ENCODE measurements at places on chromosomes 3 and 15.

GRCh38 chr3:43059456-43059855 lies 46.4 kb downstream of the POMGNT2 start:
- H3K27me3 ChIP-seq, result peaks cover 3% of the 10 kb centered on the region
- H3K27ac ChIP-seq, result no peak overlapping the region

DNA sequence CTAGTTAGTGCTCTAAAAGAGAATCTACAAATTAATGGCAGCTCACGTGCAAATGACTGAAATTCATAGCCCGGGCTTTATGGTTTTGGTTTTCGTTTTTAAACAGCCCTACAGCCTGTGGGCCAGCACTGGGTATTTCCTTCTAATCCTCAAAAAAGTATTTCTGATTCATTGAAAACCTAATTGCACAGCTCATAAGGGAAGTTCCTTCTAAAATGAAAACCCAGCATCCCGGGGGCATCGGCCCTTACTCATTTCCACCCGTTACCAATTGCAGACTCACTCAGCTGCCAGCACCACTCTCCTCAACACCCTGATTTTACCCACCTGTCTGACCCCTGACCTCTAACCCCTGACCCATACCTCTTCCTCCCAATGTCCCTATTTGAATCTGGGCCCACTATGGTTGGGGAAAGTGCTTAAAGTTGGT lies 59.5 kb upstream of the ZNF148 start:
- H3K36me3 ChIP-seq, result no peaks in the 10 kb centered on the region
- no peaks in the 10 kb centered on the region for H3K4me1 ChIP-seq
- no peak overlapping the region for H3K27ac ChIP-seq
- DNase-seq, result no peak
- H3K27me3 ChIP-seq, result no peaks in the 10 kb centered on the region

DNA sequence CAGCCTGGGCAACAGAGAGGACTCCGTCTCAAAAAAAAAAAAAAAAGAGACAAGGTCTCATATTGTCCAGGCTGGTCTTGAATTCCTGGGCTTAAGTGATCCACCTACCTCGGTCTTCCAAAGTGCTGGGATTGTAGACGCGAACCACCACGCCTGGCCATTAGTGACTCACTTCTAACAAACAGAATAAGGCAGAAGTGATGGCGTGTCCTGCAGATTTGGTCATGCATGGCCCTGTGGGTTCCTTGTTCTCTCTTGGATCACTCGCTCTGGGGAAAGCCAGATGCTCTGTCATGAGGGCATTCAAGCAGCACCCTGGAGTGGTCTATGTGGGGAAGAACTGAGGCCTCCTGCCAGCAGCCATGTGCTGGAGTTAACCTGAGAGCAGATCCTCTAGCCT lies 27.4 kb upstream of the TJP1 start:
- H3K4me3 ChIP-seq, result no peak overlapping the region
- H3K36me3 ChIP-seq, result no peaks in the 10 kb centered on the region
- H3K27ac ChIP-seq, result no peak overlapping the region
- no peaks in the 10 kb centered on the region for H3K27me3 ChIP-seq

DNA sequence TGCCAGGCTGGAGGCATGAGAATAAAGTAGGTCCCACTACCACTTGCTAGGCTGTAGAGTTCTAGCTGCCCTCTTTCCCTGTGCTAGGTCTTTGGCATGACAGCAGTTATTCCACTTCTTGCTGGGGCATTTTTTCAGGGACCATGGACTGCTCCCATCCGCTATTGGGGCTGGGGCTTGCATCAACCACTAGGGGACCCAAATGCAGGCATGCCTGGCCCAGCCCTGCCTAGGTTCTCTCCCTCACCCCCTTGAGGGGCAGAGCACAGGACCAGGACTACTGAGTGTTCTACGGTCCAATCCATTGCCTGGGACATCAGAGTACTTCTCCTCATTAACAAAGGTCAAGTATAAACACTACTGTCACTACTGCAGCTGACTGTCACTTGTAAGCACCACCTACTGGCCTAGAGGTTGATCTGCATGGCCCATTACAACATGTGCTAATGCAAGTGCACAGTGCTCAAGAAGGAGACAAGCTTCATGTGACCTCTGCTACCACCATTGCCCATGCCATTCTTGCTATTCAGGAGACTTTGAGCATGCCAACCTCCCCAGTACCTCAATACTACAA lies 270.5 kb downstream of the MBNL1 start:
- H3K27me3 ChIP-seq, result peaks cover 7% of the 10 kb centered on the region
- H3K4me1 ChIP-seq, result no peaks in the 10 kb centered on the region
- H3K4me3 ChIP-seq, result no peak overlapping the region
- H3K27ac ChIP-seq, result no peak overlapping the region
- DNase-seq, result no peak

DNA sequence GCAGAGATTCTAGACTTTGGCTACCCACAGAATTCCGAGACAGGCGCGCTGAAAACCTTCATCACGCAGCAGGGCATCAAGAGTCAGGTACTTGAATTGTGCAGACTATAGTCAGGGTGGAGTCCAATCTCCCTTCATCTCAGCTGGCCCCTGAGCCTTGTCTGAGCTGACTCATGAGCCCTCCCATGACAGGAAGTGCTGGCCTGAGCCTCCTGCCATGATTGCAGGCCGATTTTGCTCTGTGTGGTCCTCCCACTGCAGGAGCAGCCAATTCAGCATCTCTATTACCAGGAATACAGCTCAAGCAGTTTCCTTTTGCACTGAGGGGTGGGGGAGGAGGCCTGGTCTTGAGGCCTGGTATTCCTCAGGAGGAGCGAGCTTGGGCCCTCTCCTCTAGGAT lies 5.5 kb downstream of the AP2M1 start:
- DNase-seq, result no peak
- H3K27ac ChIP-seq, result no peak overlapping the region
- peaks cover 31% of the 10 kb centered on the region for H3K4me1 ChIP-seq
- H3K4me3 ChIP-seq, result no peak overlapping the region
- peaks cover 75% of the 10 kb centered on the region for H3K36me3 ChIP-seq

- peaks cover 32% of the 10 kb centered on the region for H3K4me1 ChIP-seq
- no peaks in the 10 kb centered on the region for H3K36me3 ChIP-seq
- DNase-seq, result no peak
- peak overlapping the region; percentile 73 for H3K4me3 ChIP-seq
- no peak overlapping the region for H3K27ac ChIP-seq
- peaks cover 25% of the 10 kb centered on the region for H3K27me3 ChIP-seq
Observed at GRCh38 chr3:194396859-194397756, 2.0 kb downstream of the GP5 start.

- H3K4me3 ChIP-seq, result no peak overlapping the region
- H3K36me3 ChIP-seq, result no peaks in the 10 kb centered on the region
- H3K4me1 ChIP-seq, result no peaks in the 10 kb centered on the region
- DNase-seq, result no peak
- no peak overlapping the region for H3K27ac ChIP-seq
Observed at GRCh38 chr3:132803889-132804288, 81.7 kb upstream of the NPHP3 start.

DNA sequence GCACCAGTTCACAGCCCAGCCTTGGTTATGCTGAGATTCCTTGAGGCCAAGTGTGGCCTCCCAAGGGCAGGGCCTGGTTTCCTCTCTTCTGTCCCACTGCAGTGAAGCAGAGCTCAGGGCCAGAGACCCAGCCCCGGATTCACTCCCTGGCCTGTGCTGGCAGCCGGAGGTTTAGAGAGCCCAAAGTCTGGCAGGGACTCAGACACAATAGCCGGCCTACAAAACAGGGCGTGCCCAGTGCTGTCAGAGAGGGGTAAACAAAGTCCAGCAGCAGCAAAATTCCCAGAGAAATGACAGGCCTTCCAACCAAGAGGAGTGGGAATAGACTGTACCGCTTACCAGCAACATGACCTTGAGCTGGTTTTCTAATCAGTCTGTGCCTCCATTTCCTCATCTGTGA lies 14.0 kb downstream of the VIPR1 start:
- H3K4me3 ChIP-seq, result no peak overlapping the region
- DNase-seq, result no peak
- H3K4me1 ChIP-seq, result peaks cover 7% of the 10 kb centered on the region
- H3K27ac ChIP-seq, result no peak overlapping the region

- H3K4me1 ChIP-seq, result peaks cover 29% of the 10 kb centered on the region
- peak overlapping the region; percentile 18 for H3K27ac ChIP-seq
- H3K4me3 ChIP-seq, result no peak overlapping the region
- H3K36me3 ChIP-seq, result no peaks in the 10 kb centered on the region
- DNase-seq, result no peak
- H3K27me3 ChIP-seq, result no peaks in the 10 kb centered on the region
Observed at GRCh38 chr3:196140224-196140623, 58.3 kb upstream of the TFRC start.

DNA sequence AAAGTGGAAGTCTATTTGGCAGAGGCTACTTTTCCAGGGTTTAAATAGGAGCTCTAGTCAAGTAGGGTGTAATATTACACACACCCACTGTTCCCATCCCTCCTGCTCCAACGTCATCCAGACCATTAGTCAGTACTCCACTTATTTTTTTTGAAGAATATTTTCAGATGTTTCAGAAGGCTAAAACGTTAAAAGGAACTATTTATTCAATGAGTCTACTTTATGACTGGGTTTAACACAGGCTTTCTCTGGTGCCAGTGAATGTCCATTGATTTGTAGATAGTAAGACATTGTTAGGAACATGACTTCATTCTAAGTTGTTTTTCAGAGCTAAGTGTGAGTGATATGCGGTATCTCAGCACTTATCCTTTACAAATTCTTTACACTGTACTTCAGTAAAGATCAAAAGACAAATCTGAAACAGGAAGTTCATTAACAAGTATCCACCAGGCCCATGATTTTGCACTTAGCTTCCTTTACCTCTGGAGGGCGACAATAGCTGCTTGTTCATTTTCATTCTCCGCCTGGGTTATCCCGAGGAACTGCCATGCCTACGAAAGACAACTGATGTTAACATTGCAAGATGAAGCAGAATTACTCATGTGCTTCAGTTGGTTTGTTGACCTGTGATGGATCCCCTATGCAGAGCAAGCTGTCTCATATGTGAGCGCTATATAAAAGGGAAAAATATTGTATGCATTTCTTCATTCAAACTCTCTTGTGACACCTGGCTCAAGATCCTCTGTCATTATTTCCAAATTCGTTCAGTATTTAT lies 158.7 kb downstream of the USP13 start:
- no peak for DNase-seq
- no peaks in the 10 kb centered on the region for H3K36me3 ChIP-seq
- no peak overlapping the region for H3K4me3 ChIP-seq
- H3K27ac ChIP-seq, result no peak overlapping the region
- H3K4me1 ChIP-seq, result peaks cover 6% of the 10 kb centered on the region

DNA sequence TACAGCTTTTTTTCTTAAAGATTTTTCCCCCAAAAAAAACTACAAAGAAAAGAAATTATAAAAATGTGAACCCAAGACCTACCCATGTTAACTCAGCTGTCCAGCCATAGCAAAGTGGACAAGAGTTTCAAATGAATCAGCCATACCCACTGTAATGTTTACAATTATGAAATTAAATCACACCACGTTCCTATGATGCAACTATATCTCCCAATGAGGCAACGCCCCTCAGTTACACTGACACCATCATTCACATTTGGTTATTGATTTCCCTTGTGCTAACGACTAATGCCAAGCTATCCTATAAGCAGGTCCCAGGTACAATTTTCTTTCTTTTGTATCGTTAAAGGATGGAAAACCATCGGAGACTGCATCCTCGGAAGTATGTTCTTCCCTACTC lies 115.1 kb upstream of the ICE2 start:
- no peak for DNase-seq
- peaks cover 11% of the 10 kb centered on the region for H3K4me1 ChIP-seq
- H3K36me3 ChIP-seq, result no peaks in the 10 kb centered on the region

GRCh38 chr3:61829722-61830350 lies 268.5 kb downstream of the PTPRG start:
- no peaks in the 10 kb centered on the region for H3K4me1 ChIP-seq
- no peak for DNase-seq
- no peaks in the 10 kb centered on the region for H3K36me3 ChIP-seq
- H3K27me3 ChIP-seq, result no peaks in the 10 kb centered on the region
- H3K4me3 ChIP-seq, result no peak overlapping the region

DNA sequence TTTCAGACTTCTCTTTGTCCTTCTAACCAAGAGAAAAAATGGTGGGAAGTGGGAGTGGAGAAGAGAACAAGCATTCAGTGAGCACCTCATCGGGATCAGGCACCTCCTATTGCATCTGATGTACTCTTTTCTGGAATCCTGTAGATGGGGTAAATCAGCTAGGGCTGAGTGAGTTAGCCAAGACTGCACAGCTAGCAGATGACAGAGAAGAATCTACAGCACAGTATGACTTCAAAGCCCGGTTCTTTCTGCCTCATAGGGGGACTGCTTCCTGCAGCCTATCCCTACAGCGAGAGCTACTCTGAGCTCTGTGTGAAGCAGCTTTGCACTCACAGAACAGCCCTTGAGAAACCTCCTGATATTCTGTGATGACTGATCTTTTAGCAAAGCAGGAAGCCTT lies 275.2 kb upstream of the MEIS2 start:
- H3K4me3 ChIP-seq, result no peak overlapping the region
- DNase-seq, result no peak
- H3K27me3 ChIP-seq, result no peaks in the 10 kb centered on the region
- H3K4me1 ChIP-seq, result no peaks in the 10 kb centered on the region
- no peaks in the 10 kb centered on the region for H3K36me3 ChIP-seq
- no peak overlapping the region for H3K27ac ChIP-seq

DNA sequence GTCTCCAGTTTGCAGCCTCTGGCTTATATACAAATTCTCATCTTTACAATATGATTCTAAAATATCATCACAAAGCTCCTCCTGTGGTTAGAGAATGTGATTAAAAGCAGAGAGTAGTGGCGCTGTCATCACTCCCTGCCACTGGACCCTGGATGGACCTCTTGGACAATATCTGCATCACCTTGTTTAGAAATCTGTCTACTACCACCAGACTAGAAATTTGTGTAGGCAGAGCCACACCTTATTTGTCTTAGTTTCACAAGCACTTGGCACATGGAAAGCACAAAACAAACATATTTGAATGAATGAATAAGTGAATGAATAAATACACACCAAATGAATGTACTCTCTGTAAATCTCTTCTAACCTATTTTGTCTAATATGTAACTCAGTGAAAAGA lies 68.1 kb downstream of the IMPG2 start:
- DNase-seq, result no peak
- H3K4me1 ChIP-seq, result peaks cover 7% of the 10 kb centered on the region
- no peak overlapping the region for H3K4me3 ChIP-seq
- H3K27me3 ChIP-seq, result no peaks in the 10 kb centered on the region

DNA sequence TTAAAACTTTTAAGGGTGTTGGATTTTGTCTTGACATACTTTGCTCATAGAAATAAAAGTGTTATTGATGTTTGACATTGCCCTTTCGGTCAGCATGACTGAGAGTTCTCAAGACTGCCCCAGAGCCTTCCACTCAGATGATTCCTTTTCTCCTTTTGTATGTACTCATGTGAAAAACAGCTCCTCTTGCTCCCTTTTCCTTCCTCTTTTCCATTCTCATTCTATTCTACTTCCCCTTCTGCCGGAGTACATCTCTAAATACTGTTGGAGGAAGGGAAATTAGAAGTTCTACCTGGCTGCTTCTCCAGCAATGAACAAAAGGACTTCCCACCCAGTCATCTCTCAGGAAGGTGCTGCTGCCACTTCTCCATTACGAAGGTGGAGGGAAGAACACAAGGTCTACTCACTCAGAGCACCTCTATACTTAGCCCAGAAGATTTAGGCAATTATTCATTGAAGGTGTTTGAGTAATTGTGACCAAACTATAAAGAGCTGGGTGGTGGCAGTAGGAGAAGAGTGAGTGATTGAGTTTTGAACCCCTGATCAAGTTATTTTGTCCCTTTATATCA lies 163.8 kb upstream of the MBNL1 start:
- H3K36me3 ChIP-seq, result no peaks in the 10 kb centered on the region
- no peak overlapping the region for H3K4me3 ChIP-seq
- H3K27ac ChIP-seq, result no peak overlapping the region
- peaks cover 9% of the 10 kb centered on the region for H3K4me1 ChIP-seq
- DNase-seq, result no peak
- H3K27me3 ChIP-seq, result no peaks in the 10 kb centered on the region
